Lung microvascular endothelial cell (primary cell): ENCODE measurements at places on chromosomes 1 and 21. TPM values are rescaled to one million over a fixed set of nuclear protein-coding genes. Genes with fewer than 3 reads are reported as not detected.

GRCh38 chr1:210633636-210634035 is 304.9 kb downstream of the HHAT start:
- DNase-seq: no peak

- DNase-seq: no peak
Observed at GRCh38 chr1:20322081-20322824, 31.6 kb downstream of the VWA5B1 start.

- DNase-seq: no peak
Observed at GRCh38 chr1:101325144-101325543, 88.3 kb downstream of the S1PR1 start.

DNA sequence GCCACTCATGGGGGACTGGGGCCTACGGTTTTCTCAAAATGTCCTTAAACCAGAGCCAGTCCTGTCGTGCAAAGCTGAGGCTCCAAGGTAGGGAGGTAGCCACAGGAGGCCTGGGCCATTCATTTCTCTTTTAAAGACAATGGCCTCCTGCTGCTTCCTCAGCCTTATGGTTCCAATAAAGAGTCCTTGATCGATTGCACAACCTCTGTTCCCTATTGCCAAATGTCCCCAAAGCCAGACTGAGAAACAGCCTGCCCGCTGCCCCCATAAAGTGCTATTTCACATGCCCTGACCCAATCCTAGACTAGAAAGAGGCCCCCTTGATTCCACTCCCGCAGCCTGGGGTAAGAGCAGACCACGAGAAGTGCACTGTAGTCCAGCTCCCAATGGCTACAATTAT is 166.7 kb downstream of the CLIC6 start:
- no peak for DNase-seq

- DNase-seq: no peak
Observed at GRCh38 chr1:231643071-231643934, 16.7 kb downstream of the DISC1 start.

NUAK2 gene
- 2.6 and 3.8 TPM in 2 replicates for total RNA-seq

TOE1 gene
- total RNA-seq: 12.9 and 13.5 TPM in 2 replicates

S100A5 gene
- not detected in 2 replicates for total RNA-seq
